Mesenteric fat pad (tissue), 1 donor: ENCODE measurements at places on chromosomes 5 and 9. TPM values are rescaled to one million over a fixed set of nuclear protein-coding genes. Genes with fewer than 3 reads are reported as not detected.

GRCh38 chr5:95949810-95950209 lies 11.8 kb downstream of the ELL2 start:
- DNase-seq = no peak

DNA sequence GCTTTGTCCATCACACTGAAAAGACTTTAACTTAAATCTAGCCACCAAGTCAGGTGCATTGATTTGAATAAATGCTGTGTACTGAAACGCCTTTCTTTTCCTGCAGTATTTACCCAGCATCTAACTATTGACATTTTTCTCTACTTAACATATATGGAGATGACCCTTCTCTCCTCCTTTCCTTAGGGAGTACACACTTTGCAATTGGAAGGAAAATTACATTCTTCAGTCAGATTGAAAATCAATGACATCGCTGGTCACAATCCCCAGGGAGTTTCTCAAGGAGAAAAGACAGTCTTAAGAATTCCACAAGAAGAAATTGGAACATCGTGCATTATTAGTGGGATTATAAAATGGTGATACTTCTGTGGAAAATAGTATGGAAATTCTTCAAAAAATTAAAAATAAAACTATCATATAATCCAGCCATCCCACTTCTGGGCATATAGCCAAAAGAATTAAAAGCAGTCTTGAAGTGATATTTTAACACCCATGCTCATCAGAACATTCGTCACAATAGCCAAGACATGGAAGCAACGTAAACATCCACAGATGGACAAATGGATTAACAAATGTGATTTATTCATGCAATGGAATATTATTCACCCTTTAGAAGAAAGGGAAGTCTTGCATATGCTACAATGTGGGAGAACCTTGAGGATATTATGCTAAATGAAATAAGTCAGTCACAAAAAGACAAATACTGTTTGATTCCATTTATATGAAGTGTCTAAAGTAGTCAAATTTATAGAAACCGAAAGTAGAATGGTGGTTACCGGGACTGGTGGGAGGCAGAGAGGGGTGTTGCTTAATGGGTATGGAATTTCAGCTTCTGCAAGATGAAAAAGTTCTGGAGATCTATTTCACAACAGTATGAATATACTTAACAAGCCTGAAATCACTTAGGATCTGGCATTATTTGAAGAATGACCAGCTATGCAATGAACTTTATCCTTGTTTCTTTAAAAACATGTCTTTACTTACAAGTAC lies 14.3 kb upstream of the FREM1 start:
- no peak for DNase-seq

- DNase-seq = no peak
Observed at GRCh38 chr5:109486200-109486804, 76.5 kb upstream of the PJA2 start.

- no peak for DNase-seq
Observed at GRCh38 chr5:81006947-81007636, 46.9 kb downstream of the RASGRF2 start.

DNA sequence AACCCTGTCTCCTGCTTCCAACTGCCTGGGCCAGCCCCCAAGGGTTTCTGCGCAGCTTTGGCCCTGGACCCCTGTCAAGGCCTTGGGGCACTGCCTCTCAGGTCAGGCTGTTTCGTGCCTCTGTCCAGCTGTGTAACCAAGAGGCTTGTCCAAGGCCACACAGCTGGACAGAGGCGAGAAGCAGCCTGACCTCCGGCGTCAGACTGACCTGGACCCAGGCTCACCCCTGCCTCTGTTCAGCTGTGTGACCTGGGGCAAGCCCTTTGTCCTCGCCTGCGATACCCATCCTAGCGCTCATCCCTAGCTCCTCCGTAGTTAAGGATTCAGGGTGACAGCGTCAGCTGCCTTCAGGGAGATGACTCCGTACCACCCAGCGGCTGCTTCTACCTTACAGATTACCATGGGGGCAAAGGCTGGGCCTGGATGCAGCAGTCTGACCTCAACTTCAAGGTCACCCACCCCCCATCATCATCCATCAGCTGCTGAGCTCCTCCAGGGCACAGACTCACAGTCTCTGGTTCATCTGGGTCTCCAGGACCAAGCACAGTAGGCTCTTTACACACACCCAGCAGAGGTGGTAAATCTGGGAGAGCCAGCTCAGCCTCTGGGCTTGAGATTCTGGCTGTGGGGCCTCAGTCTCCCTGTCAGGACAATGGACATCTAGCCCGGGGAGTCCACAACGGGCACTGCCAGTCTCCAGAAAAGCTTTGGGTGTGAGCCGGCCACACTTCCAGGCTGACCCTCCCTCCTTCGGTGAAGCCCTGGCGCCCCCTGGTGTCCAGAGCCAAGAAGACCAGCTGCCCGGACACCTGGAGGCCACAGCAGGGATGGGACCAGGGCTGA lies 7.9 kb downstream of the AK1 start:
- peak; percentile 97 for DNase-seq

DNA sequence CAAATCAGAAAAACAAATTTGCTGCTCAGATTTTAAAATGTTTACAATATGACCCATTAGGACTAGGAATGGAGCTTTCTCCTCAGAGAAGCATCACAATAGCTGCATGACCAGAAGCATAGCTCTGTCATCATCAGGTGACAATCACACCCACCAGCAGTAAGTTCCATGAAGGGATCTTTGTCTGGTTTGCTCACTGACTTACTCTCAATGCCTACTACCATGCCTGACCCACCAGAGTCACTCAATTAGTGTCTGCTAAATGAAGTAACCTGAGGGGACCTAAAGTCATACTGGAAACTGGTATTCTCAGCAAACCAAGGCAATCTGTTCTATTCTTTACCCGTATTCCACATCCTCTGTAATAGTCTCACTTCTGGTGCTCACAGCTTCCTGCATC lies 7.7 kb downstream of the ERMP1 start:
- no peak for DNase-seq

GRCh38 chr5:6859023-6859422 lies 145.8 kb downstream of the TENT4A start:
- DNase-seq = no peak

- DNase-seq = no peak
Observed at GRCh38 chr9:34559624-34560455, 29.7 kb downstream of the CNTFR start.

- no peak for DNase-seq
Observed at GRCh38 chr9:26746357-26747072, 146.1 kb downstream of the CAAP1 start.

The ECPAS gene
- 120 TPM for total RNA-seq

The TXNDC8 gene
- total RNA-seq = not detected
